ENCODE measurements at places on chromosomes 2 and 18.

DNA sequence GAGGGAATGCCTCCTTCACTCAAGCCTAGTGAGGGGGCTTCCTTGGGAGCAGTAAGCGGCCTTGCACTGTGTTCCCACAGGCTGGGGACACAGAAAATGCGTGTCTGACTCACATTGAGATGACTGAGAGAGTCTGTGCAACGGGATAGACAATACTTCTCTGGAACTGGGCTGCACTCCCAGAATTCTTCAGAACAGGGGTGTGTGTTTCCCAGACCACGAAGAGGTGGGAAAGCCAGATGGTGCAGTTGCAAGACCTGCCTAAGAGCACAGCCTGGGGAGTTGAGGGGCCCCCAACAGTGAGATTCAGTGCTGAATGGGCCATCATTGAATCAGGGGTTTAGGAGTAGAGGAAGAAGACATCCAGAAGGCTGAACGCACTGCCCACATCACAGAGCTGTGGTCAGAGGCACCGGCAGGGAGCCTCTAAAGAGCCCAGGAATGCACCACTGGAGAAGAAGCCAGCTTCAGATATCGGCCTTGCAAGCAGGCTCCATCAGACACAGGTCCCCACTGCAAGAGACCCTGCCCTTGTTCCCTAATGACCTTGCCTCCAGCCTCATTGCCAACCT lies 36.6 kb upstream of the MRPL19 start:
- DNase-seq, result no peak

GRCh38 chr2:225993430-225993829 lies 593.9 kb downstream of the NYAP2 start:
- DNase-seq, result no peak

- DNase-seq, result no peak
Observed at GRCh38 chr2:232240906-232241305, 137.6 kb upstream of the ALPP start.

DNA sequence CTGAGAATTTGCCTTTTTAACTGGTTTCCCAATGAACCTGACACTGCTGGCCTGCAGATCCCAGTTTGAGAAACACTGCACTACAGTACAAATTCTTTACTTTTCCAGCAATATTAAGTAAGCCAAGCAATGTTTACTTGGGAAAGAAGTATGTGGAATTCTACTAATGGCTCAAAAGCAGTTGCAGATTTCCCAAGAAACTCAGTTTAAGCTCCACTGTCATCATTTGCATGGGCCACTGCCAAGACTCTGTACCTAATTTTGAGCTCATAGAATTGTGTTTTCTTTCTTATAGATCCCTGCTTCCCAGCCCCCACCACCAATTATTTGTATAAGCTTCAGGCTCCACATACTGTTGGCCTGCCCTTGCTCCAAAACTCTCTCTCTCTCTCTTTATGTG lies 676.1 kb downstream of the RNF144A start:
- peak; percentile 15 for DNase-seq

GRCh38 chr2:170770008-170770605 lies at the start of gene ERICH2:
ERICH2 (plus strand) TSS chr2:170770378; CDS start chr2:170770682, 304 bp downstream.
- DNase-seq, result peak; percentile 48

- no peak for DNase-seq
Observed at GRCh38 chr2:42197792-42198191, 28.6 kb downstream of the EML4 start.

GRCh38 chr2:71380665-71381064 lies 49.1 kb downstream of the ZNF638 start:
- DNase-seq, result no peak

Data from NCI-H2171 (cell line).